ENCODE measurements at places on chromosomes 6 and 20. TPM values are rescaled to one million over a fixed set of nuclear protein-coding genes. Genes with fewer than 3 reads are reported as not detected.

GRCh38 chr6:112178846-112179245 is 75.5 kb downstream of the LAMA4 start:
- DNase-seq: no peak

Gene CCN6
- total RNA-seq: not detected

- peak; percentile 79 for DNase-seq
These were observed 176.7 kb downstream of the HACE1 start for GRCh38 chr6:104682722-104683643.

Gene SLC18B1
- total RNA-seq: 6.3 TPM

DNA sequence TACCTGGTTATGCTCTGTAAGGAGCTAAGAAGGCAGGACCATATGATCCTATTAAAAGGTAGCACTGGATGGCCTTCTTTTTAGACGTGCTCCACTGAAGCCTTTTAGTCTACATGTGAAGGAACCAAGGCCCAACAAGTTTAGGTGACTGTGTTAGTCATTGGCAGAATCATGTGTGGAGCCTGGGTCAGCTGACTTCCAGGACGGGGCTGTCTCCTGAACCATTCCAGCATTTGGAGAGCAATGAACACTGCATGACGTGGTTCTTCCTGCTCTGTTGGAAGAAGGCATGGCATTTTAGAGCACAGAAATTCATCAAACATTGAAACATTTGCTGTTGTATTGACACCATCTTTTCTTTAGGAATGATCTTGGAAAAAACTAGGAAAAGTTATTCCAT is 87.8 kb upstream of the TIAM2 start:
- DNase-seq: no peak

Gene MYLK2
- total RNA-seq: 0.89 TPM

GRCh38 chr6:91098006-91098405 is 511.1 kb upstream of the MAP3K7 start:
- DNase-seq: no peak

Gene FOXQ1
- total RNA-seq: not detected

Data from activated CD8-positive, alpha-beta T cell treated with anti-CD3 and anti-CD28 coated beads, Interleukin-2, amount 10 ng/mL, durations not matched to agents 7 days and 5 days (primary cell).